ENCODE measurements at places on chromosomes 13 and 19.

DNA sequence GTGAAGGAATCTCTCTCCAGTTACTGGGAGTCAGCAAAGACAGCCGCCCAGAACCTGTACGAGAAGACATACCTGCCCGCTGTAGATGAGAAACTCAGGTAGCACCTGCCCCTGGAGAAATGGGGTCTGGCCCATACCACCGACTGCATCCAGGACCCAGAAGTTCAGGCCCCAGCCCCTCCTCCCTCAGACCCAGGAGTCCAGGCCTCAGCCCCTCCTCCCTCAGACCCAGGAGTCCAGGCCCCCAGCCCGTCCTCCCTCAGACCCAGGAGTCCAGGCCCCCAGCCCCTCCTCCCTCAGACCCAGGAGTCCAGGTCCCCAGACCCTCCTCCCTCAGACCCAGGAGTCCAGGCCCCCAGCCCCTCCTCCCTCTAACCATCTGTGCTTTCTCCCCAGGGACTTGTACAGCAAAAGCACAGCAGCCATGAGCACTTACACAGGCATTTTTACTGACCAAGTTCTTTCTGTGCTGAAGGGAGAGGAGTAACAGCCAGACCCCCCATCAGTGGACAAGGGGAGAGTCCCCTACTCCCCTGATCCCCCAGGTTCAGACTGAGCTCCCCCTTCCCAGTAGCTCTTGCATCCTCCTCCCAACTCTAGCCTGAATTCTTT lies 3.0 kb downstream of the APOC2 start:
- DNase-seq, result no peak

DNA sequence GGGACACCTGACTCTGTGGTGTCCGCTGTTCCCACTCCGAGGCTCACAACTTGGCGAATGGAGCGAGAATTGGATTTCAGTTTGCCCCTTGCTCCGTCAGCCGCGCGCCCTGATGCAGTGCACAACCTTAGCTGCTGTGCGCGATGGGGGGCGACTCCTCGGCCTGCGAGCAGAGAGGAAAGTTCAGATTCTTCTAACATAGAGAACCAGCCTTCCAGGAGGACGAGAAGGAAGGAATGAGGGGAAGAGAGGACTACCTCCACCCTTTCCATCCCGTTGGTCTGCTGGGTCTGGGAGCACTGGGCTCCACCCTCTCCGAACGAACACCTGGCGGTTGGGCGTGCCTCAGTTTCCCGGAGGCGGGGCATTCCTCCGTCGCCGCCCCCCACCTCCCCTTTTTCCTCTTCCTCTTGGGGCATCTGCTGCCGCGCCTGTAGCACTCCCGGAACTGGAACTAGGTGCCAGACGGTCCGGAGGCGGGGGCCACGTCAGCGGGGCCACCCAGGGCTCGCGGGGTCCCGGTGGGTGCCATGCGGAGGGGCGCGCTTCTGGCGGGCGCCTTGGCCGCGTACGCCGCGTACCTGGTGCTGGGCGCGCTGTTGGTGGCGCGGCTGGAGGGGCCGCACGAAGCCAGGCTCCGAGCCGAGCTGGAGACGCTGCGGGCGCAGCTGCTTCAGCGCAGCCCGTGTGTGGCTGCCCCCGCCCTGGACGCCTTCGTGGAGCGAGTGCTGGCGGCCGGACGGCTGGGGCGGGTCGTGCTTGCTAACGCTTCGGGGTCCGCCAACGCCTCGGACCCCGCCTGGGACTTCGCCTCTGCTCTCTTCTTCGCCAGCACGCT lies at the start of gene KCNK6:
Gene KCNK6, plus strand, starts transcription at position 425 of the 838 bp plus-strand sequence. Its CDS starts 106 bp downstream, at position 531.
- peak; percentile 64 for DNase-seq

DNA sequence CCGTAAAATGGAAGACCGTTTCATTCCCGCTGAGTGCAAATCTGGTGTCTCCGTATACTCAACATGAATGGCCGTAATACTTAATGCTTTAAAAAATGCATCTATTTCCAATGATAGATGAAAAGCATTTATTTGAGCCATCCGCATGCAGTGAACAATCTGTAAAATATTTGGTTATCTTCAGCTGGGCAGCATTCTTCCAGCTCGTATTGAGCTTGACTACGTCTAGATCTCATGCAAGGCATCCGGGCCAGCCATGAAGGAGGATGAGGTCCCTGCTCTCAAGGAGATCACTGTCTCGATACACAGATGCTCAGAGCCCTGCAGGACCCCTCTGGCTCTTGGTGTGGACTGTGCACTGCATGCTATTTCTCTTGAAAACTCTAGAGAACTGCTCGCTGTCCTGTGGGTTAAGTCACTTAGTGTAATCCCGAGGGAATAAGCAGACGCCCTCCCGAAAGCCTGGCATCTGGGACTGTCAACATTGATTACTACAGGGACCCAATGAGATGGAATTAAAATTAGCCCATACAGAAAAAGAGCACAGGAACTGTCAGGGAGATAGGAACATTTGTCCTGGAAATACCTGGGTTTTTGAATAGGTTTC lies 112.4 kb upstream of the RNF113B start:
- no peak for DNase-seq

DNA sequence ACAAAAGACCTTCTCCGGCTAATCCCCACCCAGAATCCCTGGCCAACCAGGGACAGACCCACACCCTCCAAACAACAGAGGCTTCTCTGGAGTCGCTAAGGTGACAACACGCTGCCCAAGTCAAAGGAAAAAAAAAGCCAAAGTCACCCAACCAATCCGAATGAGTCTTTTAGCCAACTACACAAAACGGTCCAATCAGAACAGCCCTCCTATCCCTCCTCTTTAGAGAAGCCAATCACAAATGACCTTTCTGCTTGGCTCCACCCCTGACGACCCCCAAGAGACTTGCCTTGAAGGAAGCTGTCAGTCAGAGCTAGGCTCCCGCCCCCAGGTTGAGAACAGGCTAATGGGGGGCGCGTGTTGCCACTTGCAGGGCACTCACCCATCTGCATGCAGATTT lies 6.6 kb upstream of the FBXW9 start:
- no peak for DNase-seq

GRCh38 chr13:100608906-100609305 lies 20.3 kb upstream of the GGACT start:
- peak; percentile 19 for DNase-seq

- no peak for DNase-seq
Observed at GRCh38 chr13:50068508-50068907, 53.3 kb downstream of the KCNRG start.

GRCh38 chr13:90447034-90447733 lies 900.3 kb upstream of the MIR17HG start:
- no peak for DNase-seq

GRCh38 chr13:20351281-20352022 lies 119.3 kb upstream of the GJB6 start:
- no peak for DNase-seq

DNA sequence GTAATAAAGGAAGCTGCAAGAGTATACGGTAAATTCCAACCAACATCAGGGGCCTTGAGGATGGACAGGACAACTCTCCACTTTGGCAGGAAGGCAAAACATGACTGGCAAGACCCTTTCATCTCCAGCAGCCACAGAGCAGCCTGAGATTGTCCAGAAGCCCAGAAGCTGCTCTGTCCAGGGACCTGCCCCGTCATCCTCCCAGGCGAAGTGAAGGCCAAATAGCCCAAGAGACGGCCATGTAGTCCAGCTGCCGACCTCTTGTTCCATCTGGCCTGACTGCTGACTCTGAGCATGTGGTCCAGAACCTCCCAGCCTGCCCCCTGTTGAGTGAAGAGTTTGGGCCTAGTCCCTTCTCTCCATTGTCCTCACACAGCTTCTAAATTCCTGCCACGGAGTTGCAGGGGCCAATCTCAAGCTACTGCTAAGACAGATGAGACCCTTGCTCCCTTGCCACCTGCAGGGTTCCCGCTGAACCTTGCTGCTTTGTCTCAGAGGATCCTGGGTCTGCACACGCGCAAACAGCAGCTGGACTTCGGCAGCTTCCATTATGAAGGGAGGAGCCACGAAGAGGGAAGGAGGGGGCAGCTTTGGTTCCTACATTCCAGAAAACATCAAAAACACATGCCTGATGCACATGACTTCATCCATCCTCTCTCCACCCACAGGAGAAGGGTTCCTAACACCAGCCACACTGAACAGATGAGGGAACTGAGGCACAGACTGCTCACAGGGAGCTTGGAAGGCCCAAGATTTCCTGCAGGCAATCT lies 196.9 kb downstream of the KATNAL1 start:
- DNase-seq, result no peak

GRCh38 chr13:24664726-24665409 lies 15.3 kb upstream of the ATP12A start:
- DNase-seq, result no peak

- no peak for DNase-seq
Observed at GRCh38 chr13:90751026-90751425, 596.5 kb upstream of the MIR17HG start.

DNA sequence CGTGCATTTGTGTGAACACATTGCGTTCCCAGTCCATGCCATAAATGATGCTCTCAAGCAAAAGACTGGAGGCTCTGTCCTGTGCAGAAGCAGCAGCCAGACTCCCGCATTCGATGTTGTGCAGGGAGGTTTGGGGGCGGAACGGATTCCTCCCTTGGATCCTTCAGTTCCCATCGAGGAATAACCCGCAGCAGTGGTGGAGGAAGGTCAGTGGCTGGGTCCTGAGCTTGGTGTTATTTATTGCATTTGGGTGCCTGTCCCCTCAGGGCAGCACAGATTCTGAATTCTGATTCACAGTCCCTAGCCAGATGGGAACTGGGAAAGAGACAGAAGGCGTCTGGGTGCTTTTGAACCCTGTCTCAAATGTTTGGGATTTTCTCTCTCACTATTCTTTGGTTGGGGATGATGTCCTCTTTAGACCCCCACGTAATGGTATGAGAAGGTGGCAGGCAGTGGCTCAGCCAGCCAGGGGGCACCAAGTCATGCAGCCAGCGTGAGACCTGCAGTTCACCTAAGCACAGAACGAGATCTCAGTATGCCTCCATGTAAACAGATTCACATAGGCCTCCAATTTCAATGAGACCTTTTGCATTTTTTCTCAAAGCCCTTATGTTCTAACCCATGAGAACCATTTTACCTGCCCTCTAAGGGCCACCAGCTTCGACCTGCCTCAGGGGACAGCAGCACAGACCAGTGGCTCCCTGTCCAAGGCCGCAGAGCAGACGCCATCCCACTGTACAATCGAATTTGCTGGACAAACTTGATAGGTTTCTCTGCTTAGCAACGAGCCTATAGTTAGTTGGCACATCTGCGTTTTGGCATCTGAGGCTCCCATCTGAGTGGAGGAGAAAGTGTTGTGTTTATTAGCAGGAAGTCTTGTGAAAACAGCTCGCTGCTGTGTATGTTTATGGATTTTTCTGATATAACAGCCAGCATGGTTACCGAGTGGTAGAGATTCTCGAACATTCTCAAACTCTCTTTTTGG lies 17.8 kb downstream of the KCTD15 start:
- no peak for DNase-seq

DNA sequence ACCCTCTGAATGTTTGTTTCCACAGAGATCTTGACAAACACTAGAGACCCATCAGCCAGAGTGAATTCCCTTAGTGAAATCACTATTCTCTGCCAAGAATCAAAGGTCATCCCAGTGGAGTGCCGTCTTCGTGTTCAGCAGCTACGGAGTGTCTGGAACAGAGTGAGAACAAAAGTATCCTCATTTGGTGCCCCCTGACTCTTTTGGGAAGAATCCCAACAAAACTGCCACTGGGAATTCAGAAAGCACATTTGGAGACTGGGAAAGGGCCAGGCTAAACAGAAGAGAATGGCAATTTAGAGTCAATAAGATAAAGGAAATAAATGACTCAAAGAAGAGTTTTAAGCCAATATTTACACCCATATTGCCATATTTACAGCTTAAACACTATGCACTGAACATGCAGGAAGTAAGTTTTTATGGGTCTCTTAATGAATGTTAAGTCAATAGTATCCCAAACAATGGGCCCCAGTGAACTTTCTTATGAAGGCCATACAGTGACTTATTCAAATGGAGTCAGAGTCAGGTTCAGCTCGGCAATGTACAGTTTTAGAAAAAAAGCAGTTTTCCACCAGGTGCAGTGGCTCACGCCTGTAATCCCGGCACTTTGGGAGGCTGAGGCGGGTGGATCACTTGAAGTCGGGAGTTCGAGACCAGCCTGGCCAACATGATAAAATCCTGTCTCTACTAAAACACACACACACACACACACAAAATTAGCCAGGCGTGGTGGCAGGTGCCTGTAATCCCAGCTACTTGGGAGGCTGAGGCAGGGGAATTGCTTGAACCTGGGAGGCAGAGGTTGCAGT lies 392.6 kb downstream of the KLF5 start:
- DNase-seq, result no peak

DNA sequence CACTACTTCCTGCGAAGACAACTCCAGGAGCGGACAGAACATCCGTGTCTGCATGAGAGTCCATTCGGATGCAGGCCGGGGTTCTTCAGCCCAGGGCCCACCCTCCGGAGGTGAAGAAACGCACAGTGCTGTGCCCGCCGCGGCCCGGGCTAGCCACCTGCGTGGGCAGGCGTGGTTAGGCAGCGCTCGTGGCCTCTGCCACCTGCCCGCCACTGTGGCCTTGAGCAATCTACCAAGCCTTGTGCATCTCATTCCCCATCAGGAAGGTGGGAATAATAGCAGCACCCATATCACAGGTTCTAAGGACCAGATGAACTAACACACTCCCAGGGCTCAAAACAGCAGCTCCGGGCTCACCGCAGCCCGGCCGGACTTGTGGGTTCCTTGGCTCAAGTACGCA lies 26.7 kb upstream of the PABPC3 start:
- no peak for DNase-seq

DNA sequence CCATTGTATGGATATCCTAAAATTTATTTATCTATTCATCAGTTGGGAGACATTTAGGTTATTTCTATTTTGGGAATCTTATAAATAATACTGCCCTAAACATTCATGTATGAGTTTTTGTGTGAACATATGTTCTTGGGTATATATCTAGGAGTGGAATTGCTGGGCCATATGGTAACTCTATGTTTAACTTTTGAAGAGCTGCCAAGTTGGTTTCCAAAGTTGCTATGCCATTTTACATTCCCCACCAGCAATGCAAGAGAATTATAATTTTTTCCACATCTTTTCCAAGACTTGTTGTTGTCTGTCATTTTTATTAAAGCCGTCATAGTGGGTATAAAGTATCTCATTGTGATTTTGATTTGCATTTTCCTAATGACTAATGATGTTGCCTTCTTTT lies 48.2 kb upstream of the CALM3 start:
- no peak for DNase-seq

DNA sequence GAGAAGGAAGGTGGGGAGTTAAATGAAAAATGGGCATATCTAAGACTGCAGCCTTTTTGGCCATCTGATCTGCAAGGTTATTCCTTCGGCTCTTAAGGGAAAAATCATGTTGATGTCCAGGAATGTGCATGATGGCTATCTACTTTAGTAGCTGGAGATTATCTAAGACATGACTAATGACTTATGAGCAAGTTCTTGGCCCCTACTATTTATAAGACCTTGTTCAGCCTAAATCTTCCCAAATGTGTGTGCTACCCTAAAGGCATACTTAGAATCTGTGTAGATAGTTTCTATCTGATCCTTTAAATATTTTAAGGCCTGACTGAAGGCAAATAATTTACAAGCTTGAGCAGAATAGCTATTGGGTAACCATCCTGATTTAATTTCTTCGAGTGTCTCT lies 41.8 kb upstream of the CD177 start:
- no peak for DNase-seq
